IMR-90 (cell line): ENCODE measurements at places on chromosomes 7 and 10. TPM values are rescaled to one million over a fixed set of nuclear protein-coding genes. Genes with fewer than 3 reads are reported as not detected.

The CRYGN gene
- not detected in 2 replicates for total RNA-seq

The AKR1D1 gene
- total RNA-seq: not detected in 2 replicates

- no peaks in the 10 kb centered on the region for H3K27me3 ChIP-seq
- DNase-seq: no peak
- H3K4me1 ChIP-seq: no peaks in the 10 kb centered on the region
- H3K27ac ChIP-seq: no peak overlapping the region
- no peak overlapping the region for H3K4me3 ChIP-seq
- H3K36me3 ChIP-seq: no peaks in the 10 kb centered on the region
Observed at GRCh38 chr7:142120524-142120923, 9.0 kb downstream of the MGAM2 start.

DNA sequence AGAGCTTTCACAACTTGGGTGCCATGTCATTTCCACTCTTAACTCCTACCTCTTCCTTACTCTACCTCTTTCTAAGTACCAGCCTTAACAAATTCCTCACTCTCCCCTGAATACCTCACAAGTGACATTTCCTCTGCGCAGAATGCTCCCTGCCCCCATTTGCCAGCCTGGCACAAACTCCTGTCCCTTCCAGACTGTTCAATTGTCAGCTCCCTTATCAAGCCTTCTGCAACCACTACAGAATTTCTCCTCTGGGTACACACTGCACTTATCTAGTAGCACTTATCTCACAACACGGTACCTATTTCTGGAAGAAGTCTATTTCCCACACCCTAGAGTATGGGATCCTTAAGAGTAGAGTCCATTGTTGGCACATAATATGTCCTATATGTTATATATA lies 39.1 kb upstream of the ANAPC16 start:
- H3K27ac ChIP-seq: no peak overlapping the region
- DNase-seq: no peak
- H3K4me3 ChIP-seq: no peak overlapping the region
- no peaks in the 10 kb centered on the region for H3K27me3 ChIP-seq

The SUMF2 gene
- total RNA-seq: 93.0 and 97.3 TPM in 2 replicates

DNA sequence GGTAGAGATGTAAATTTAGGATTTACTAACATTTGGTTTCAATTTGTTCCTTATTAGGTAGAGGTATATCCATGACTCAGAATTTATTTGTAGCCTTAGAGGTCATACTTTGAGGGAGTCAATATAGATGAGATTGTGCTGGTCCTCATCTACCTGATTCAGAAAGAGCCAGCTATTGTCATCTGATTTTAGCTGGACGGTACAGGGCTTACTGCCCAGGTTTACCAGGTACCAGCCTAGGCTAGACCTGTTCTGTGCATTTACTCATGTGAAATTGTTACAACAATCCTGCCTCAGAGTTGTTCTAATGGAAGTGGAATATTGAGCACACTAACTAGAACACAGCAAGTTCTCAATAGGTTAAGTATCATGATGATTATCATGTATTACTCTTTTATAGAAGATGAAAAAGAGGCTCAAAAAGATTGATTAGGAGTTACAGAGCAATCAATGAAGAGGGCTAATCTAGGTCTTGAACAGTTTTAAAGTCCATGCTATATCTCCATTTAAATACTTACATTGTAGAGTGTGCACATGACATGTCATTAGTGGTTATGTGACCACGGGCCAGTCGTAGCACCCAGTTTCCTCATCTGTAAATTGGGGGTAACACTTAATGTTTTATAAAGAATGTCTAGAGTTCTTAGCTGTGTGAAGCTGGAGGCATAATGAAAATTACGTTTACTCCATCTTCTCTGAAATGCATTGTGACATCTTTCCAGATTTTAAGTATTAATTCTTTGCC lies 42.1 kb downstream of the TRIM24 start:
- DNase-seq: no peak
- H3K36me3 ChIP-seq: no peaks in the 10 kb centered on the region
- no peak overlapping the region for H3K27ac ChIP-seq

GRCh38 chr10:47164126-47164799 lies 135.7 kb upstream of the GDF10 start:
- peak overlapping the region; percentile 66 for H3K27ac ChIP-seq
- no peaks in the 10 kb centered on the region for H3K36me3 ChIP-seq
- H3K4me3 ChIP-seq: no peak overlapping the region
- peaks cover 33% of the 10 kb centered on the region for H3K4me1 ChIP-seq
- DNase-seq: peak; percentile 91
- H3K27me3 ChIP-seq: no peaks in the 10 kb centered on the region

DNA sequence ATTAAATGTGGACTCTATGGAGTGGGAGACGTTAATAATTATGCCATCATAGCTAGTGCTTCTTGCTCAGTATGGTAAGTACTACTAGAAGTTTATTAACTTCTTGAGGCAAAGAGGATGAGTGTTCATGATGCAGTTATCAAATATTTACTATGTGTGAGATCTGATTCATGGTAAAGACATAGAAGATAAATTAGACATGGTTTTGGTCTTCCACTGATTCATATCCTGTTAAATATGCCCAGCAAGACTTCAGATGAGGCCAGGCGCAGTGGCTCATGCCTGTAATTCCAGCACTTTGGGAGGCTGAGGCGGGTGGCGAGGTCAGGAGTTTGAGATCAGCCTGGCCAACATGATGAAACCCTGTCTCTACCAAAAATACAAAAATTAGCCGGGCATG lies 547.1 kb upstream of the ANKRD30A start:
- H3K4me3 ChIP-seq: no peak overlapping the region
- no peaks in the 10 kb centered on the region for H3K27me3 ChIP-seq
- H3K4me1 ChIP-seq: peaks cover 4% of the 10 kb centered on the region; the same call in 1 of the 2 replicates
- H3K36me3 ChIP-seq: no peaks in the 10 kb centered on the region
- DNase-seq: peak; percentile 88
- H3K27ac ChIP-seq: no peak overlapping the region; the same call in 1 of the 2 replicates

DNA sequence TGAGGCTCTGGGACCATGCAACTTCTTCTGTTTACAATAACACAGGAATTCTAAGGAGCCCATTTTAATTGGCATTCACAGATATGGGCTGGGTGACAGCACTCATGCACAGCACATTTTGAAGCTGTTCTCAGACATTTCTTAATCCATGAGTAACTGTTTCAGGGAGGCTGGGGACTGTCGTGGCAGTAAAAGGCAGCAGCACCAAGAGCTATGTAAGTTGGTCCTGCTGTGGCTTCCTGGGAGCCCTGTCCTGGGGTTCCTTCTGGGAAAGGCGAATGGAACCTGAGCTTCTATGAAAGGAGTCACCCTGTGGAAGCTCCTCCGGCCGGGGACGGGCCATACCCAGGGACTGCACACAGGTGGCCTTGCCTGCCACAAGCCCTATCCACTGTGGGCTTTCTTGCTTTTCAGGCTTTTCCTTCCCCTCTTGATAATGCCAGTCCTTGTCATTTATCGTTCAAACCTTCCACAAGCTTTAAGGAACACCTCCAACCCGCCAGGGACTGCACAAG lies 40.5 kb downstream of the COBL start:
- H3K4me1 ChIP-seq: no peaks in the 10 kb centered on the region
- no peak for DNase-seq
- no peaks in the 10 kb centered on the region for H3K27me3 ChIP-seq
- H3K4me3 ChIP-seq: no peak overlapping the region
- no peak overlapping the region for H3K27ac ChIP-seq
- H3K36me3 ChIP-seq: no peaks in the 10 kb centered on the region

- peak; percentile 86 for DNase-seq
- H3K27ac ChIP-seq: peak overlapping the region; percentile 38
- H3K27me3 ChIP-seq: no peaks in the 10 kb centered on the region
- no peak overlapping the region for H3K4me3 ChIP-seq
- peaks cover 27% of the 10 kb centered on the region for H3K36me3 ChIP-seq
Observed at GRCh38 chr7:55140221-55140940, 121.6 kb downstream of the EGFR start.

- H3K4me3 ChIP-seq: no peak overlapping the region
- no peaks in the 10 kb centered on the region for H3K4me1 ChIP-seq
Observed at GRCh38 chr7:120395526-120396019, 122.6 kb downstream of the KCND2 start.

The AKR1C4 gene
- total RNA-seq: not detected in 2 replicates

DNA sequence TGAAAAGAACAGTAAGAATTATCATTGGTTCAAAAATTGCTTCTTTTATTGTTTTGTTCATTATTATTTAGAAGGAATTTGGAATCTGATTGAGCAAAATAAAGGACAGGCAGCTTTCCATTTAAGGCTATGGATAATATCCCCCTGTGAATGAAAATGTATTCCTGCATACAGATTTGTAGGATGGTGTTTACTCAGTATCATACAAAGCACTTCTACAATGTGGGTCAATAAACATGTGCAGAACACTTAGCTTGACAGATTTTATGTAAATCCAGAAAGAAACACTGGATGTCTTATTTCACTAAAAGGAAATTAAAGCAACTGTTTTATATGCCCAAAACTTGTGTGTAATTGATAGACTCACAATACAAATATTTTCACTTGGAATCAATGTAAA lies 189.7 kb downstream of the THSD7A start:
- H3K27me3 ChIP-seq: no peaks in the 10 kb centered on the region
- no peak overlapping the region for H3K4me3 ChIP-seq
- H3K36me3 ChIP-seq: no peaks in the 10 kb centered on the region
- no peaks in the 10 kb centered on the region for H3K4me1 ChIP-seq

The CHPF2 gene
- total RNA-seq: 26.2 and 26.9 TPM in 2 replicates

DNA sequence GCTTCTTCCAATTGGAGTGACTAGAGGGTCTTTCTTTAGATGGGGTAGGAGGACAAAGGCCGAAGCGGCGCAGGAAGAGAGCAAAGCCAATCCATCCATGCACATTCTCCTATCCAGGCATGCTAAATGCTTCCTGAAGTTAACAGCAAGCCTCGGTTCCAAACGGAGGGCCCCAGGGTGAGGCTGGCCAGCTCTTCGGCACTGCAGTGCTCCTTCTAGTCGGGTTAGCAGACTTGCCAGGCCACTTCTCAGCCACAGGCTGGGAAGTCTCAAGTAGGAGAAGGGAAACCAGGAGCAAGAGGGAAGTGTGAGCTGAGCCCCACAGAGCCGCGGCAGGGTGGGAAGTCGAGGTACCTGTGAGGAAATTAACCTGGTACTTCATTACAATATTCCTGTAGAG lies 253.8 kb upstream of the INHBA start:
- H3K4me3 ChIP-seq: no peak overlapping the region
- H3K36me3 ChIP-seq: no peaks in the 10 kb centered on the region
- no peak overlapping the region; the same call in 1 of the 2 replicates for H3K27ac ChIP-seq
- no peak for DNase-seq
- no peaks in the 10 kb centered on the region for H3K27me3 ChIP-seq
- peaks cover 15% of the 10 kb centered on the region for H3K4me1 ChIP-seq

The SPDYE11 gene
- total RNA-seq: not detected in 2 replicates

The PLXNA4 gene
- under 0.01 TPM in 2 replicates for total RNA-seq

GRCh38 chr7:21543528-21544302 lies 876 bp downstream of the DNAH11 start:
- no peaks in the 10 kb centered on the region; the same call in 1 of the 2 replicates for H3K4me1 ChIP-seq
- peaks cover 17% of the 10 kb centered on the region for H3K27me3 ChIP-seq
- no peak overlapping the region for H3K4me3 ChIP-seq
- no peak for DNase-seq

GRCh38 chr7:55185321-55185802 lies 166.5 kb downstream of the EGFR start:
- H3K4me1 ChIP-seq: peaks cover 24% of the 10 kb centered on the region

DNA sequence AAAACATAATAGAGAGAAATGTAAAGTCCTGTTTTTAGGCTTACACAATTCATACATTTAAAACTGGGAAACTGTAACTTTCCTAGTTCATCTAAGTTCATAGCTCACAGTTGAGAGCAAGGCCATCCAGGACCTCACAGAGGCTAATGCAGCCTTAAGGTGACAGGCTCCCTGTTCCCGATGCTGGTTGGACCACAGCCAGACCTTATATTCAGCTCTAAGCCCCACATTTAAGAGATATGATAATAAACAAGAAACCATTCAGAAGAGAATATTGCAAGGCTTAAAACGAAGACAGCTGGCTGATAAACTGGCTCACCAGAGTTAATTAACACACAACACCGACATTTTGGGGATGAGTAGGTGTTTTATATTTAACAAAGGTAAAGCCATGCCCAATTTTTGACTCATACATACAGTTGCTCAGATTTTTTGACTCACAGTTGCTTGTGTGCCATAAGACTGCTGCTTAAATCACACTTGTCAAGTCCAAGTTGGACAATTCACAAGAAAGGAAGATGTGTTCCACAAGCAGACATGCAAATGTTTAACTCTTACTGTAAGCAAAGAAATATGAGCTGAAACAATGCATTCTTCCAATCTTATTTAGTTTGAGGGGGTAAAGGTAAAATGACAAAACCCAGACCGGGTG lies 41.1 kb upstream of the TMEM213 start:
- H3K4me1 ChIP-seq: no peaks in the 10 kb centered on the region
- no peak for DNase-seq
- H3K36me3 ChIP-seq: no peaks in the 10 kb centered on the region
- H3K27me3 ChIP-seq: peaks cover 2% of the 10 kb centered on the region; the same call in 1 of the 2 replicates
- no peak overlapping the region for H3K4me3 ChIP-seq

DNA sequence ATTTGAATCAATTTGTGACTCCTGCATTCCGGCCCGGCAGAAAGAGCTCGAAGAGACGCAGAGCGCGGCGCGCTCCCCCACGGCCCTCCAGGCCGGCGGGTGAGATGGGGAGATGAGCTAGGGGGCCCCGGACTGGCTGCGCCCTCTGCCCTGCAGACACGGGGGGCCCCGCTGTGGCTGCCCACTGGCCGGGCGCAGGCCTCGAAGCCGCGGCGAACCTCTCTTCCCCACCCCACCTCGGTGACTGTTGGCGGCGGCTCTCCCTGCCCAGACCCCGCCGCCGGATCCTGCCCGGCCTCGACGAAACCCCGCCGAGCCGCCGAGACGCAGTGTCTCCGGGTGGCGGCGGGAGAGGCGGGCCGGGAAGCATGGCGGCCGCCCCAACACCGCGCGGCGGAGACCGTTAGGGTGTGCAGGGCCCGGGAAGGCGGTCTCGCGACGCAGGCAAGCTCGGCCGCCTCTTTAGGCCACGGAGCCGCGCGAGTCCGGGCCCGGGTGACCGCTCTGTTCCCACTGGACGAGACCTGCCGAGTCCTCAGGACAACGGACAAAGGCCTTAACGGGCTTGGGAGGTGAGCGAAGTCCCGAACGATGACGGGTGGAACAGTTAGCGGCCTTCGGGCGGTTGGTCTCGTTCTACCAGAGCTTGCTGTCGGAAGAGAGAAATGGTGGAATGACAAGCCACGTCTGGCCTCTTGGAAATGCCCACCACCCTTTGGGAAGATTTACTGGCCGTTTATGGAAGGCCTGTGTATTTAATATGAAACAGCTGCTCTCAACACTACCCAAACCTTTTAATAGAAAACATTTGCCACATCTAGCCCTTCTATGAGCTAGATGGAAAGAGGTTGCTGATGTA lies 24.3 kb downstream of the NUP42 start:
- no peak for DNase-seq
- H3K4me1 ChIP-seq: no peaks in the 10 kb centered on the region
- H3K4me3 ChIP-seq: no peak overlapping the region
- peaks cover 2% of the 10 kb centered on the region; the same call in 1 of the 2 replicates for H3K27me3 ChIP-seq
- no peak overlapping the region for H3K27ac ChIP-seq
- H3K36me3 ChIP-seq: 0 out of 2 replicates have a peak, but pooled peaks cover 5% of the 10 kb centered on the region

DNA sequence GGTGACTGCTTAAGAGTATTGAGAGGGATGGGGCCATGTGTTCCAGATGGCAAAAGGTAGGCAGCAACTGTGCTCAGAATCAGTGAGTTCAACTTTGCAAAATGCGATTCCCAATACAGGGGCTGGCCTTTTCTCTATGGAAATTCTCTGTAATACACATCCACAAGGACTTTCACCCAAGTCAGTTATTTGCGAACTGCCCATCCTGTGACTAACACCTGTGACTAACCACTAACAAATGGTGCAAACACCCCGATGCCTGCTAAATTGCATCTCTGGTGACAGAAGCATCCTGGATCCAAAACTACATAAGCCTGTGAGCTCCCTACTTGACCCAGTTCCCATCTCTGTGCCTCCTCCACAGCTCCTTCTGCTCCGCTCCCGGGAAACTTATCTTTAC lies 9.0 kb upstream of the CUZD1 start:
- peaks cover 33% of the 10 kb centered on the region for H3K4me1 ChIP-seq
- peak; percentile 92 for DNase-seq
- H3K36me3 ChIP-seq: no peaks in the 10 kb centered on the region
- H3K27me3 ChIP-seq: no peaks in the 10 kb centered on the region
- H3K4me3 ChIP-seq: no peak overlapping the region
- 0 out of 2 replicates have a peak overlapping the region, but pooled peaks have one; percentile 17 for H3K27ac ChIP-seq
